Fibroblast of skin of abdomen (primary cell): ENCODE measurements at places on chromosomes 3 and 15.

DNA sequence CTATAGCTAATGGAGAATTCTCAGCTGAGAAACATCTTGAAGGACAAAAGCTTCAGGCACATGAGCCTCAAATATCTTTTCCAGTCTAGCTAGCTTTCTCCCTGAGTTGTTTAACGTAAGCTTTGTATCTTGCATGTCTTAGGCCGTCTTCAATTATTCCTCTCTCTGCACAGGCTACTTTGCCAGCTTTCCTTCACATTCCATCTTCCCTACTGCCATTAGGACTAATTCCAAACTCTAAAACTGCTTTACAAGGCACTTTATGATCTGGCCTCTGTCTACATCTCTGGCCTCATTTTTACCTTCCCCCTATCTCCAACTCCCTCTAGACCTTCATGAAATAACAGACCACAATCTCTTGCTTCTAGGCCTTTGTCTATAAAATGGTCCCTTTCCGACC, 171.4 kb downstream of the GREM1 start:
- DNase-seq: no peak

GRCh38 chr15:58632789-58633188, 116.7 kb downstream of the ADAM10 start:
- no peak for DNase-seq

GRCh38 chr3:158097593-158098308, 8.5 kb downstream of the SHOX2 start:
- DNase-seq: no peak

GRCh38 chr3:10583798-10584708, 78.7 kb upstream of the ATP2B2 start:
- DNase-seq: no peak

GRCh38 chr3:177802151-177802900, 605.0 kb upstream of the TBL1XR1 start:
- peak; percentile 48 for DNase-seq
